ENCODE measurements at places on chromosomes 7 and 10.

DNA sequence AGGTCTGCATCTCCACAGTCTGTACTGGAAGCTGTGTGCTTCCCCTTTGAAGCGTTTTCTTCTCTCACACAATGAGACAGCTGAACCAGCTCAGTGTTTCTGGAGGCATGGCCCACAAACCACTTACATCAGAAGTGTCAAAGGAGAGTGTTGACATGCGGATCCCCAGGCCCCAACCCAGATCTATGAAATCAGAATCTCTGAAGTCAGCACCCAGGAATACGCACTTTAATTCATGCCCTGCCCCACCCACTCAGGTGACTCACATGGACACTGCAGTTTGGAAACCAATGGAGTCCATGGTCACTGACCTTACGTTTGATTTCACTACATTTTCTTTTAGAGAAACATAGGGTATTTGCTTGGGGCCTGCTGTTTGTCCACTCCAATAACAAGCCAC lies 19.0 kb downstream of the TLL2 start:
- no peaks in the 10 kb centered on the region for H3K4me1 ChIP-seq
- H3K27me3 ChIP-seq: no peaks in the 10 kb centered on the region
- no peak overlapping the region for H3K27ac ChIP-seq
- no peaks in the 10 kb centered on the region for H3K36me3 ChIP-seq
- DNase-seq: peak; percentile 38

DNA sequence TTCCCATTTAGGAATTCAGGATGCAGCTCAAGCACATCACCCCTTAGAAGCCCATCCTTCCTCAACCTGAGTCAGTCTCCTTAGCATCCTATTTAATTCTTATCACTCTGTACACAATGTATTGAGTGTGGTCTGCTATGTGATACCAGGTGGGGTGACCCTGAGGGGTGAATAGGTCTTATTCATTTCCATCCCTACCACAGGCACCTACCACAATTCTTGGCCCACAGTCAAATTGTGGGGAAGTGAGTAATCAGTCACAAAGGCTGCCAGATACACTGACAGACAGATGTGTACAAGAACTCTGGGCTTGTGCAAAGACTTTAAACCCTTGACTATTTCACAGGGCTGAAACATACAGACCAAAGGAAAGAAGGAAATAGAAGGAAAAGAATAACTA lies 560.5 kb downstream of the PARD3 start:
- H3K4me1 ChIP-seq: no peaks in the 10 kb centered on the region
- no peak overlapping the region for H3K27ac ChIP-seq
- H3K27me3 ChIP-seq: no peaks in the 10 kb centered on the region

- DNase-seq: no peak
- H3K27ac ChIP-seq: no peak overlapping the region
- H3K4me1 ChIP-seq: no peaks in the 10 kb centered on the region
- no peaks in the 10 kb centered on the region for H3K36me3 ChIP-seq
Observed at GRCh38 chr7:71497256-71497946, 365.5 kb downstream of the GALNT17 start.

DNA sequence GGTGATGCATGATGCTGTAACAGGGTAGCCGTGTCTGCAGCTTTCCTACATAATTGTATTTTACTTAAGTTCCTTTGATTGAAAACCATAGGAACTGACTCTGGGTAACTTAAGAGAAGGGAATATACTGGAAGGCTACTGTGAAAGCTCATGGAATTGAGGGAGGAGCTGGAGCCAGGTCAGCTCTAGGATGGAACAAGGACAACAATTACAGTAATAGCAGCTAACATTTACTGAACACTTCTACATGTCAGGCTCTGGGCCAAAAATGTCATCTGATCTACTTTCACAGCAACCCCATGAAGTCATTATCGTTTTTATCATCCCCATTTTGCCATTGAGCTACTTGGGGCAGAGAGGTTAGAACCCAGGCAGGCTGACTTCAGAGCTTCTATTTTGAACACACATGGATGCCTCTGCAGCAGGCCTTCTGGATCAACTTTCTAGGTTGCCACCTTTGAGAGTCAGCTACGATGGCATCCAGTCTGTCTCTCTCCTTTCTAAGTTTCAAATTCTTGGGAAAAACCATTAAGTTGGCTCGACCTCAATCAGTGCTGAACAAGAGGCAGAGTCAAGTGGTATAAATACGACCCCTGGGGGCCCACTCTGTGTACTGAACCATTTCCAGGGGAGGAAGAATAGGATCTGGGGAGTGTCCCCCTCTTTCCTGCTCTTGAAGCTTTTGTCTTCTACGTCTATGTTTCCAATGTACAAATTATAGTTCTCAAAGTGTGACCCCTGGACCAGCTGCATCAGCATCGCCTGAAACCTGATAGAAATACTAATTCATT lies 272.3 kb upstream of the PLPP4 start:
- H3K27ac ChIP-seq: no peak overlapping the region
- DNase-seq: no peak
- H3K27me3 ChIP-seq: no peaks in the 10 kb centered on the region
- H3K4me3 ChIP-seq: no peak overlapping the region
- H3K36me3 ChIP-seq: no peaks in the 10 kb centered on the region
- H3K4me1 ChIP-seq: no peaks in the 10 kb centered on the region

GRCh38 chr10:103895411-103896186 lies 22.4 kb downstream of the STN1 start:
- no peaks in the 10 kb centered on the region for H3K27me3 ChIP-seq
- H3K4me3 ChIP-seq: no peak overlapping the region
- DNase-seq: peak; percentile 63
- H3K27ac ChIP-seq: peak overlapping the region; percentile 61
- peaks cover 32% of the 10 kb centered on the region for H3K36me3 ChIP-seq

DNA sequence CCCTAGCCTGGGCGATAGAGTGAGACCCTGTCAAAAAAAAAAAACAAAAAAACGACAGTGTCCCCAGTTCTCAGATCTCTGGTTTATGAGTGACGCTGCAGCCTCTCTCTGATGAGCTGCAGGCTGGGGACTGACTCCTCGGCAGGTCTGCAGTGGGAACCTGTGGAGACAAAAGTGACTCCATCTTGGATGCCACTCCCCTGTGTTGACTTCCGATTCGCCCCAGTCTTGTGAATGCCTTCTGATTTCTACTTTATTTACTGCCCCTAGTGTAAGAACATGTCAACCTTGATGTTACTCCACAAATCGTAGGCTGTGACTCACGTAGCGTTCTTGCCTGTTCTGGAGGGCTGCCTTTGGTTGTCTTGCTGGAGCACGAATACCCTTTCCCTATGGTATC lies 6.2 kb downstream of the TACR2 start:
- DNase-seq: no peak
- H3K4me1 ChIP-seq: peaks cover 24% of the 10 kb centered on the region
- no peaks in the 10 kb centered on the region for H3K36me3 ChIP-seq
- peak overlapping the region; percentile 91 for H3K27ac ChIP-seq
- no peaks in the 10 kb centered on the region for H3K27me3 ChIP-seq

DNA sequence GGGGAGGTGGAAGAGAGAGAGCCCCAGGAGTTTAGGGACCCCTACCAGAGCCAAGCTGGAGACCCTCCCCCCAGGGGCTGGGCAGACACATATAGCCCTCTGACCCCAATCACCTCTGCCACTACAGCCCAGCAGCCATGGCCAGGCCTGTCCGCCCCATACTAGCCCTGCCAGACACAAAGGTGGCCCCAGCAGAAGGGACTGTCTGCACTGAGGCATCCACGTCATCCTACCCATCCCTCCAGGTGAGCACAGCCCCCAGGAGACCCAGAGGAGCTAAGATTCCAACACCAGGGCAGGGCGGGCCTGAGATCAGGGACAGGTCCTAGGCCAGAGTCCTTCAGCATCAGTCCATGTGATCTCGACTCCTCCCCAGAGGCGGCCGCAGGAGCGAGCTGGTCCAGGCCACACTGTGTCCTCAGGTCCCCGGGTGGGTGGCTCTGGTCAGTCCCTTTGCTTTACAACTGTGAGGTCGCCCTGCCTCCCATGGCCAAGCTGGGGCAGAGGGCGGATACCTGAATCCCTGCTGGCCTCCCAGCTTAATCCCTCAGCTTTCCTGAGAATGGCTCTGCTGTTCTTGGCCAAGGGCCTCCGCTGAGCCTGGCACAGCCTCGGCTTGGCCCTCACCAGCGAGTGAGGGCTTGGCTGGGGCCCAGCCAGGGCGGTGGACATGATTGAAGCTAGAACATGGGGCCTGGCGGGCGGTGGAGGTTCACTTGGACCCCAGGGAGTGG lies 14.3 kb upstream of the ELN start:
- no peaks in the 10 kb centered on the region for H3K36me3 ChIP-seq
- peak overlapping the region; percentile 7 for H3K4me3 ChIP-seq

DNA sequence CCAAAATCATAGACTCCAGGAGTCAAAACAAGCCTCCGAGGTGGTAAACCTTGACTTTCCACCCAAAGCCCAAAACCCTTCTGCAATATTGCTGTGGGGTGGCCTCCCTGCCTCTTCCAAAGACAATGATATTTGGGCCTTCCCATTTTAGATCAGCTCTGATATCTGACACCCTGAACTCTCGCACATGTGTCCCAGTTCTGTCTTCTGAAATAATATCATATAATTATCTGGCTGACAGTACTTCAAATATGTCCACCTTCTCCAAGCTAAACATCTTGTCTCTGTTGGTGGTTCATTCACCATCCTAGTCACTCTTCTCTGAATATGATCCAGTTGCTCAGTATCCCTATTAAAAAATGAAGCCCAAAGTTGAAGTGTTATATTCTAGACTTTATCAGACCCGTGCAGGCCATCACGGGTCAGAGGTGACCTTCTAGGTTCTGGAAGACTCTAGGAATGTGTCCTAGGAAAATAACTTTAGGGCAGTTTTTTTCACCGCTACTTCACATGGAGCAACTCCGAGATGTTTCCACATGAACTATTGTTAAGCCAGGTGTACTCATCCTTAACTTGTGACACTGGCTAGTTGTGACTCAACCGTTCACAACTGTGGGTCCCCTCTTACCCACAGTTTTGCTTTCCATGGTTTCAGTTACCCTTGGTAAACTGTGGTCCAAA lies 6.3 kb downstream of the TECTB start:
- H3K4me1 ChIP-seq: no peaks in the 10 kb centered on the region
- H3K4me3 ChIP-seq: no peak overlapping the region
- no peak for DNase-seq
- no peaks in the 10 kb centered on the region for H3K36me3 ChIP-seq
- H3K27me3 ChIP-seq: no peaks in the 10 kb centered on the region

- no peak overlapping the region for H3K4me3 ChIP-seq
- no peaks in the 10 kb centered on the region for H3K27me3 ChIP-seq
- DNase-seq: no peak
- H3K36me3 ChIP-seq: no peaks in the 10 kb centered on the region
Observed at GRCh38 chr7:116593359-116594075, 68.7 kb downstream of the CAV1 start.

GRCh38 chr10:72601144-72601543 lies 24.7 kb downstream of the MICU1 start:
- no peaks in the 10 kb centered on the region for H3K27me3 ChIP-seq
- no peaks in the 10 kb centered on the region for H3K4me1 ChIP-seq
- H3K4me3 ChIP-seq: no peak overlapping the region
- H3K27ac ChIP-seq: no peak overlapping the region
- DNase-seq: no peak

DNA sequence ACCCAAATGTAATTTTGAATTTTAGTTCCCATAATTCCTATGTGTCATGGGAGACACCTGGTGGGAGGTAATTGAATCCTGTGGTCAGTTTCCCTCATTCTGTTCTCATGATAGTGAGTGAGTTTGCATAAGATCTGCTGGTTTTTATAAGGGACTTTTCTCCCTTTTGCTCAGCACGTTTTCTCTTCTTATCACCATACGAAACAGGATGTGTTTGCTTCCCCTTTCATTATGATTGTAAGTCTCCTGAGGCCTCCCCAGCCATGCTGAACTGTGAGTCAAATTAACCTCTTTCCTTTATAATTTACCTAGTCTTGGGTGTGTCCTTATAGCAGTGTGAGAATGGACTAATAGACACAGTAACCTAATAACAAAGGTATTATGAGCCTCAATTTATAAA lies 36.1 kb upstream of the ZNF736 start:
- no peaks in the 10 kb centered on the region for H3K36me3 ChIP-seq
- no peaks in the 10 kb centered on the region for H3K27me3 ChIP-seq
- DNase-seq: no peak
- H3K4me1 ChIP-seq: no peaks in the 10 kb centered on the region

DNA sequence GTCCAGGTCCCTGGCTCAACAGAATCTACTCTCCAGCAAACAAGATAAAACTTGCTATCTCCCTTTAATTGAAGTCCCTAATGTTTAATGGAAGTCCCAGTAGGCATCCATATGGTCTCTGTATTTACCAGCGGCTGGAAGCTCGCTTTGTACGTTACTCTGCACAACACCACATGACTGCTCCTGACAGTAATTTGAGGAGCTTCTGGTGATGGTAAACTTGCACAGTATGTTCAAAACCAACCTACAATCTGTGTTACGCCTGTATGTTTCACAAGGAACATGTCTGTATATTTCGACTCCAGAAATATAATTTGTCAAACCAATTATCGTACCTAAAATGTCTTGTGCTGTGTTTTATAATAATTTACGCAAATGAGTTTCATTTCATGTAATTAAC lies 4.4 kb upstream of the TECPR1 start:
- H3K27ac ChIP-seq: no peak overlapping the region
- H3K4me3 ChIP-seq: no peak overlapping the region
- DNase-seq: no peak
- H3K27me3 ChIP-seq: no peaks in the 10 kb centered on the region
- peaks cover 10% of the 10 kb centered on the region for H3K36me3 ChIP-seq

GRCh38 chr10:132904181-132904813 lies 38.1 kb downstream of the CFAP46 start:
- H3K36me3 ChIP-seq: no peaks in the 10 kb centered on the region
- H3K4me1 ChIP-seq: no peaks in the 10 kb centered on the region
- no peaks in the 10 kb centered on the region for H3K27me3 ChIP-seq
- no peak overlapping the region for H3K4me3 ChIP-seq
- no peak overlapping the region for H3K27ac ChIP-seq
- DNase-seq: no peak

DNA sequence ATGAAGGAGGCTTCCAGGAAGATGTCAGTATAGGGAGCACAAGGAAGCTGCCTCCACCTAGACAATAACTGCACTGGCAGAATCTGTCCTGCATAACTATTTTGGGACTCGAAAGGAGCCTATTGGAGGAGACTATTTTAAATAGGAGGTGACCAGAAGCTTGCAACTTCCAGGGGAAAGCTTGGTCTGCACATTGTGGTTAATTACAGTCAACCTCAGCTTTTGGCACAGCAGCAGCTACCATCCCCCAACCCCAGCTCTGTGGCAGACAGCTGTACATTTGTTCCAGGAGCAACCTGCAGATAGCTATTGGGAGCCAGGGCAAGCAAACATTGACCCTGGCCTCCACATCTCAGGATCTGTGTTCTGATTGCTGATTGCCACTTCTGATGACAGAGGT lies 46.3 kb upstream of the NANOS1 start:
- H3K36me3 ChIP-seq: no peaks in the 10 kb centered on the region
- peak; percentile 3 for DNase-seq
- no peak overlapping the region for H3K27ac ChIP-seq
- H3K4me1 ChIP-seq: no peaks in the 10 kb centered on the region
- no peaks in the 10 kb centered on the region for H3K27me3 ChIP-seq

- H3K27me3 ChIP-seq: no peaks in the 10 kb centered on the region
- no peaks in the 10 kb centered on the region for H3K4me1 ChIP-seq
- no peaks in the 10 kb centered on the region for H3K36me3 ChIP-seq
- H3K4me3 ChIP-seq: no peak overlapping the region
- DNase-seq: no peak
Observed at GRCh38 chr10:98346847-98347246, 68.1 kb downstream of the PYROXD2 start.
